Smooth muscle cell of bladder (primary cell): ENCODE measurements at places on chromosomes 6 and 20. TPM values are rescaled to one million over a fixed set of nuclear protein-coding genes. Genes with fewer than 3 reads are reported as not detected.

TP53TG5 gene
- under 0.01 TPM in 1 of 2 replicates, not detected in the other for total RNA-seq

EBF4 gene
- 0.57 and 1.8 TPM in 2 replicates for total RNA-seq

GCLC gene
- 24.5 and 32.9 TPM in 2 replicates for total RNA-seq

NKX2-2 gene
- not detected in 2 replicates for total RNA-seq

OSBPL2 gene
- 31.0 and 38.8 TPM in 2 replicates for total RNA-seq

OPRM1 gene
- not detected in 2 replicates for total RNA-seq

EMILIN3 gene
- total RNA-seq = under 0.01 TPM in 1 of 2 replicates, not detected in the other

APOM gene
- 1.3 and 2.8 TPM in 2 replicates for total RNA-seq

PAK5 gene
- total RNA-seq = not detected in 2 replicates

ZSCAN31 gene
- total RNA-seq = 7.8 and 16.2 TPM in 2 replicates

SYCP2 gene
- 0.37 and 0.57 TPM in 2 replicates for total RNA-seq

KIF13A gene
- 48.8 and 72.6 TPM in 2 replicates for total RNA-seq

SYNDIG1 gene
- 1.1 and 1.9 TPM in 2 replicates for total RNA-seq

ANGPT4 gene
- total RNA-seq = not detected in 2 replicates

PNPLA1 gene
- total RNA-seq = under 0.01 TPM in 1 of 2 replicates, not detected in the other

BHLHE23 gene
- not detected in 2 replicates for total RNA-seq

TDRD6 gene
- 0.46 and 0.57 TPM in 2 replicates for total RNA-seq

ESR1 gene
- total RNA-seq = 0.71 and 0.92 TPM in 2 replicates

FOXF2 gene
- total RNA-seq = 2.1 and 3.8 TPM in 2 replicates

CD40 gene
- total RNA-seq = 3.6 and 5.6 TPM in 2 replicates

ENPP3 gene
- total RNA-seq = 0.14 and 0.37 TPM in 2 replicates

SCUBE3 gene
- total RNA-seq = 1.7 and 1.8 TPM in 2 replicates

SMLR1 gene
- not detected in 2 replicates for total RNA-seq

FKBP1A gene
- 93.2 and 97.1 TPM in 2 replicates for total RNA-seq

CALHM5 gene
- 8.0 and 8.7 TPM in 2 replicates for total RNA-seq
